Endothelial cell (in vitro differentiated cells): ENCODE measurements at places on chromosomes 4 and X.

GRCh38 chr4:10697086-10697485, 12.5 kb upstream of the CLNK start:
- no peak for DNase-seq

- no peak for DNase-seq
Measured at GRCh38 chr4:122481766-122482405, 25.4 kb upstream of the IL2 start.

GRCh38 chrX:72126539-72127140, 5.1 kb downstream of the RTL5 start:
- peak; percentile 79 for DNase-seq

- DNase-seq: no peak
Measured at GRCh38 chr4:26701786-26702227, 117.9 kb downstream of the TBC1D19 start.

DNA sequence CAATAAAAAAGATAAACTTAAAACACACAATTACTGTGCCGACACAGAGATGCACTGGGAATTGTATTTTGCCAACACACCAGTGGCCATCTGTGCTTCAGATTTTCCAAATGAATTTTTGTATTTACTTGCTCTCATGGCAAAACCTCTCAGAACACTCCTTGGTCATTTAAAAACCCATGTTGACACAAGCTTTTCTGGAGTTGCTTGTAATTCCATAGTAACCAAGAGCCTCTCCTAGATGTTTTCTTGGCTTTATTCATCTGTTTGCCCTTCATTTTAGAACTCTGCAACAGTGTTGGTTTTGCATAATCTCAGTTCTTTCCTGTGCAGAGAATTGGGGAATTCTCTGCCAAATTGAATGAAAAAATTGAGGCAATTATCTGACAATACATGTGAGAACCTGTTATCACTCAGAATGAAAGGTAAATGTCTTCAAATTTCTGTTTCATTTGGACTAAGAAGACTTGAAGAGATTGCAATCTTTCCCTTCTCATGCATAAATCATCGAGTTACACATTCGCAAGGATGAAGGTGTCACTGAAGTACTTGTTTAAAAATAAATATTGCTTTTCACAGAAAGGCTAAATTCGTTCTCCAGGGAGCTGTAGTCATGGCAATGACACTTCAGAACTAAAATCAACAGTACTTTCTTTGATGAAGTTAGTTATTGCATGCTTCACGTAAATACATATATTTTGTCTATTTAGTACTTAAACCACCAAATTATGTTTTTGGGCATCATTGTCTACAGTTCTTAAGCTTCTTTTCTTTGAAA, 301.8 kb upstream of the CTSO start:
- no peak for DNase-seq

- DNase-seq: no peak
Measured at GRCh38 chrX:71454222-71454621, 78.7 kb upstream of the OGT start.

GRCh38 chr4:86855572-86855971, 6.4 kb upstream of the SLC10A6 start:
- no peak for DNase-seq

- DNase-seq: no peak
Measured at GRCh38 chrX:116272322-116272721, 101.8 kb downstream of the AGTR2 start.

DNA sequence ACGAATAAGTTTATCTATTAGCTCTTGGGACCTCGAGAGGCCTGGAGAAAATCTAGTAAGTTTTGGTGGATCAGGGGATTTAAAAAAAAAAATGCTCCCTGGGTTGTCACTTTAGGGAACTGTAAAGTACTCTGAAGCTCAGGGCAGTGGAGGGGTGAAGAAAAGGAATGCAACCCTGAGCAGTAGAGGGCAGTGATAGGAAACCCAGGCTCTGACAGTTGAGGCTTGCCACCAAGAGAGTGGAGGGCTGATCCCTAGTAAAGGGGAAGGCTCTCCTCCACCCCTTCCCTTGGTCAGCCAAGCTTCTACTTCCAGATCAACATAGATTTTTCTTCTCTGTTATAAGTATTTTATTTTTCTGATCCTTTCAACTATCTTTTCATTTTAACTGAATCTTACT, 73.1 kb downstream of the FBXO8 start:
- no peak for DNase-seq

GRCh38 chr4:76729980-76730379, 168.0 kb downstream of the SOWAHB start:
- DNase-seq: no peak

- DNase-seq: no peak
Measured at GRCh38 chr4:181939199-181939945, 303.8 kb upstream of the TENM3 start.

DNA sequence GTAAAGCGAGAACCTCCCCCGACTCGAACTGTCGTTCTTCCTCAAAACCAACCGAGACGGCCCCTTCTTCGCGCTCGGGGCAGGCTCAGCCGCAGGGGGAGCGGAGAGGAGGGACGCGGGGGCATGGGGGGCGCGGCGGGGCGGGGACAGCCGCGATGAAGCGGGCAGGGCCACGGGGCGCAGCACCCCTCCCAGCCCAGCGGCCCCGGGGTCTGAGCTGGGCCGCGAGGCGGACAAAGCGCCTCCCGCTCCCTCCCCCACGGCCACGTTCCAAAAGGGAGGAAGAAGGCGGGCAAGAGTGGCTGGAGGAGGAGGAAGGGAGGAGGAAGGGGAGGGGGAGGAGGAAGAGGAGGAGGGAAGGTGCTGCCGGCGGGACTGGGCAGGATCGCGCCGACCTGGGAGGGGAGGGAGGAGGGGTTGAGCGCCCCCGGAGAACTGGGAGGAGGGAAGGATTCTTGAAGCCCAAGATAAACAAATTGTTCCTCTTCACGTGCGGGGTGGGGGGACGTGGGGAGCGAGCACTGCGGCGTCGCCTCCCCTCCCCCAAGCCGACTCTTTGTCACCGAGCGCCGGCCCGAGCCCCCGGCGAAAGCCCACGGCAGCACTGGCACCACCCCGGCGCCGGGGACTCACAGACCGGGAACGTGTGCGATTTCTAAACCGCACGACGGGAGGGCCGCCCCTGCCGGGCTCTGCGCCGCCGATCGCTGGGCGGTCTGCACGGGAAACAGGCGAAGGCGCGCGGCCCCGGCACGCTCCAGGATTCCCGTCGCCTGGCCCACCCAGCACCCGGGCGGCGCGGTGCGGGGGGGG, 2.9 kb downstream of the MAML3 start:
- DNase-seq: peak; percentile 87

DNA sequence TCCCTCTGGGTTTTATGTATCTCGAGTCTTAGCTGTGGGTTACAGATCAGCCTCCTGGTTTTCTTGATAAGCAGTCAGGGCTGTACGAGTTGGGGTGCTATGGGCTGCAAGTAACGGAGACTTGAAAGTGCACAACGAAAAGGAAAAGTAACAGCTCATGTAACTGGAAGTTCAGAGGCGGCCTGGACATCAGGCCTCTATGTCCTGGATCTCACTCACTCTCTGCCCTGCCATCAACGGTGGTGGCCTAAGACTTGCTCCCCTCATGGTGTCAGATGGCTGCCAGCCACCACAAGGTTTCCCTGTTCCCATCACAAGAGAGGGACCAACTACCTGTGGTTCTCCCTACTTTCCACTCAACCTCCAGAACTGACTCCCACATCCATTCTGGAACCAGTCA, 4.8 kb downstream of the PPP2R2C start:
- no peak for DNase-seq

- no peak for DNase-seq
Measured at GRCh38 chr4:108359130-108359985, 190.6 kb upstream of the LEF1 start.

GRCh38 chrX:2931612-2932011, 2.5 kb upstream of the ARSD start:
- no peak for DNase-seq

GRCh38 chrX:55161581-55161980, 58.6 kb upstream of the PAGE5 start:
- peak; percentile 2 for DNase-seq

- no peak for DNase-seq
Measured at GRCh38 chr4:86006057-86006456, 353.8 kb downstream of the MAPK10 start.

DNA sequence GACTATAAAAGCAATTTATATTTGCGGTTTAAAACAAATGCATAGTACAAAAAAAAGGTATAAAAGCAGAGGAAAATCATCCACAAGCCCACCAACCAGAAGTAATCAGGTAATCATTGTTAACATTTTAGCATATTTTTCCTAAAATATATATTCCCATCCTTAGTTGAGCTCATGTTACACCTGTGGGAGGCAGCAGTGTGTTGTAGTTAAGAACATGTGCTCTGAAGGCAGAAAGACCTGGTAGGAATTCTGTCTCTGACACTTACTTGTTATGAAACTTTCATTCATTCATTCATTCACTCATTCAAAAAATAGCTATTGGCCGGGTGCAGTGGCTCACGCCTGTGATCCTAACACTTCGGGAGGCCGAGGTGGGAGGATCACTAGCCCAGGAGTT, 15.4 kb upstream of the CDKL5 start:
- no peak for DNase-seq

DNA sequence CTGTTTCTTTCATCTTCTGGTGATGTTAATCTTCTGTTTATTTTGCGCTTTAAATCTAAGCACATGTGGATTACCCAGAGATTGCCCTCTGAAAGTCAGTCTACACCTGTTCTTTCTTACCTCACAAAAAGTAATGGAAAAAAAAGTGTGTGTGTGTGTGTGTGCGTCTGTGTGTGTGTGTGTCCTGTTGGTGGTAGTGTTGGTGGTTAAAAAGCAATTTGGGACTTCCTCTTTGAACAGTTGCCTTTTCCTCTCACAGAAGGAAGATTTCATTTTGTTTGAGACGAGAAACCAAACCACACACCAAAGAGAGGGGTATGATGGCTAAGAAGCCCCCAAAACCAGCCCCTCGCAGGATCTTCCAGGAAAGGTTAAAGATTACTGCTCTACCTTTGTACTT, at the start of gene STAP1:
Gene STAP1, plus strand, starts transcription at position 235 of the 400 bp plus-strand sequence. Its CDS starts 83 bp downstream, at position 318.
- no peak for DNase-seq
